ENCODE measurements at places on chromosomes 3 and 15.

DNA sequence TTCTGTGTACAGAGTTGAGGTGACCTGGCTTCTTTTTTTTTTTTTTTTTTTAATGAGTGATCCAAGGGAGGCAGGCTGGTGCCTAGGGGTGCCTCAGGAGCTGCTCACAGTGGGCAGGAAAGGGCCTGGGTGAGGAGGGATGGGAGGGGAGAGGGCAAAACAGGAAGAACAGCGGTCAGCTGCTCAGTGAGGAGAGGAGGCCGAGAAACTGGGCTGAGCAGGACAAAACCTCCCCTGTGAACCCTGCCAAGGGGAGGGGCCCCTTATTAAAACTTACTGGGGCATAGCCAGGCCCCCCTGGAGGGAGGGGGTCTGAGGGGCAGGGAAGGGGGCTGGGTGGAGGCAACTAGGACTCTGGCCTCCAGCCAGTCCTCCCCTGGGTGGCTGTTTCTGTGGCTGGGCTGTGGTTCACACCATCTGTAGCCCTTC lies 3.5 kb downstream of the PLEKHO2 start:
- DNase-seq: peak; percentile 75

DNA sequence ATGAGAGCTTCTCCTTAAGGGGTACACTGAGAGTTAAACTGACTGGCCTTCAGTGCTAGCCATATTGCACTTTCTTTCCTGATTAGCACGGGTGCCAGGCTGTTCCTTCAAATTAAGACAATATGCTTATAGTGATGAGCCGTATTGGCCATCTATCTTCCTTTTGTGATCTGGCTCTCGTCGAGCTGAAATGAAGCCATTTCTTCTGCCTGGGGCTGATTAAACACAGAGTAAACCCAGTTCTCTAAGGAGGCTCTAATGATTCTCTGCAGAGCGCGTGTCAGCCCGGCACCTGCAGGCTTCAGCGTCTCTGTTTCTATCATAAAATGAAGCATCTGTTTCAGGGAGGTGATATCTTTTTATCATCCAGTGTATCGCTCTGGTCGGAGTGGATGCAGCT lies 107.5 kb upstream of the NR2F2 start:
- no peak for DNase-seq

- DNase-seq: no peak
Measured at GRCh38 chr3:151793636-151794035, 20.3 kb upstream of the AADAC start.

- DNase-seq: no peak
Measured at GRCh38 chr3:56761887-56762651, 39.7 kb downstream of the ARHGEF3 start.

GRCh38 chr3:128432971-128433836 lies 33.5 kb downstream of the DNAJB8 start:
- DNase-seq: no peak

- no peak for DNase-seq
Measured at GRCh38 chr3:123126653-123127052, 59.8 kb downstream of the PDIA5 start.

- no peak for DNase-seq
Measured at GRCh38 chr3:146803745-146804144, 198.6 kb upstream of the PLSCR5 start.

DNA sequence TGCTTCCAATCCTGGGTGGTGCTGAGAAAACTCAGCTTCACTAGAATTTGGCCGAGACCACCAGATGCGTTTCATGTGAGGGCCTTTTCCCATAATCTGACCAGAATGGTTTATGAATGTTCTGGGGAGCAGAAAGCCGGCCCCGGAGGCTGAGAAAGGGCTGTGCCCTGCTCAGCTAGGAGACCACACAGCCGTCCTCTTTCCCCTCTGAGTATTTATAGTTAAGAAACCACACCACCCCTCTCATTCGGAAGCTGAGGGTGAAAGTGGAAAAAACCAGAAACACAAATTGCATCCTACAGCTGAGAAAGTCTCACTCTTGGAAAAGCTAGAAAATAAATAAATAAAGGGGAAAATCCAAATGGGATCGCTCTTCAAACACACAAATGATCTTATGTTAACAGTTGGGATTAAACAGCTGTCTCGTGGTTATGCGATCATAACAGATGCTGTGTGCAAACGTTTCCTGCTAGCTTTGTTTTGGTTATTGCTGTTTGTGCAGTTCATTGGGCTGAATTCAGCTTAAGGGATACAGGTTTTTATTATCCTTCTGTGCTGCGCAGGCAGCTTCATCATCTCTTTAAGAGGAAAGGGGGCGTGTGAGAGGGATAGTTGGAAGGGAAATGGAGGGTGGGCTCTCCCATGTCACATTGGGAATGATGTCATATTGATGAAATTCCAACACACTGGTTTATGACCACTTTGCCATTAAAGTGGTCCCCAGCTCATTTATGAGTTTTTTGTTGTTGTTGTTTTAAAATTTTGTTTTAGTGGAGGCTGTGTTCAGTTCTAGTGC lies 1026.2 kb upstream of the NR2F2 start:
- DNase-seq: no peak

DNA sequence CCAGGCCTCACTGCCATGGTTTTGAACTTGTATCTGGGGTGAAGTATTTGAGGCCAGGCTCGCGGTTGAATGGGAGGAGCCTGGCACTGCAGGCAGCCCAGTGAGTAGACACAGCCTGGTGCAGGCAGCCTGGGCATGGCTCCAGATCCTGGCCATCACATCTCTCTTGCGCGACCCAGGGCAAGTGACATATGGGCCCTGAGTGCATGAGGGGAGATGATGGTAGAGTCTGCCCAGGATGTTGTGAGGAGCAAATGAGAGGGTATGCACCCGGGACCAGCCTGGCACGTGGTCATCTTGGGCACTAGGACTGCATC lies 103.5 kb downstream of the TBC1D2B start:
- peak; percentile 82 for DNase-seq

- DNase-seq: peak; percentile 69
Measured at GRCh38 chr15:80480909-80481308, 76.7 kb downstream of the ARNT2 start.

DNA sequence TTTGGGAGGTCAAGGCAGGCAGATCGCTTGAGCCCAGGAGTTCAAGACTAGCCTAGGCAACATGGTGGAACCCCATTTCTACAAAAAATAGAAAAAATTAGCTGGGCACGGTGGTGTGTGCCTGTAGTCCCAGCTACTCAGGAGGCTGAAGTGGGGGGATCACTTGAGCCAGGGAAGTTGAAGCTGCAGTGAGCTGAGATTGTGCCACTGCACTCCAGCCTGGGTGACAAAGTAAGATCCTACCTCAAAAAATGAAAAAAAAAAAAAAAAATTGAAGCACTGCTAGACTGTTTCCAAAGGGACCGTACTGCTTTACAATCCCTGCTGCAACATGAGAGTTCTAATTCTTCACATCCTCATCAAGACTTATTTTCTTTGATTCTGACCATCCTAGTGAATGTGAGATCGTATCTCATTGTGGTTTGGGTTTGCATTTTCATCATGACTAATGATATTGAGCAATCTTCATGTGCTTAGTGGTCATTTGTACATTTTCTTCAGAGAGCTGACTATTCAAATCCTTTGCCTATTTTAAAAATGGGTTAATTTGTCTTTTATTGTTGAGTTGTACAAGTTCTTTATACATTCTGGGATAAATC lies 10.8 kb downstream of the CMTM8 start:
- DNase-seq: no peak

GRCh38 chr15:39100106-39100660 lies 480.7 kb upstream of the THBS1 start:
- no peak for DNase-seq

DNA sequence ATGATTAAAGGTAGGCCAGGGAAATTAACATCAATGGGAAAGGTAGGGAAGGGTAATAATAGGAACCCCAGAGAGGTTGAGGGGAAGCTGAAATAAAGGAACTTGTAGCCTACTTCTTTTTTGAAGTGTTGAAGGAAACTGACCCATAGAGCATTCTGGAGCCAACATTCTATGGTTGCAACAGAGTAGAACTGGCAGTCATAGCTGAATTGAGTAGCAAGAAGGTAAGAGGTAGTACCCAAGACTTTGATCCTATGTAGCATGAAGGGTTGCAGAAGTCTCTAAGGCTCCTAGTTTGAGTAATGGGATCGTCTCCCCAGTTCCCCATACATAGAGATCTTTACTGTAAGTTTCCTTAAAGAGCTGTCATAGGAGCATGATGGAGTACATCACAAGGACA lies 7.4 kb upstream of the ZNF774 start:
- no peak for DNase-seq

DNA sequence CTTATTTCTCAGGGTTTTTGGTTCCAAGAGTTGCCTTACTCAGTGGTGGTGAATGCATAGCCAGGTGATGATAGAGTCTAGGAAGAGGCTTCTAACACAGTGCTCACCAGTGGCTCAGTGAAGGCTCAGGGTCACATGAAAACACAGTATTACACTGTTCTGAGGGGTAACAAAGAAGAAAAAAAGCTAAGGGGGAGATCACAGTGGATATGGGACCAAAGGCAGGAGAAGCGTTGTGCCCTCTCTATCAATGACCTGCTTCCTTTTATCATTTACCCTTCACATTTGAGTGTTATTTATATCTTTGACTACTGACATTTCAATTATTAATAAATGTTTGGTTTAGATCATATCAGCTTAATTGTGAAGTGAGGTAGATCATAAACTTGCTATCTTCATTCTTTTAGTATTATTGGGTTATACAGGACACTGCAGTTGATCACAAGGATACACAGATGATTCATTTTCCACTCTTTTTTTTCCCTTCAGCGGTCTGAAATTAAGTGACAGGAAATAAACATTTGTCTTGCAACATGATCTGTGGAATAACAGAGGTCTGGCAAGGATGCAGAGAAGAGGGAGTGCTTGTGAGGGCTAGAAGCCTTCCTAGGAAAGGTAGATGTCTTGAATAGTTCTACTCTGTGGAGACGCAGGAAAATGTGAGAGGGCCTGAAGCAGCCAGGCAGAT lies 171.7 kb downstream of the C3orf38 start:
- DNase-seq: no peak

GRCh38 chr15:98717371-98717770 lies 69.0 kb downstream of the IGF1R start:
- DNase-seq: no peak

- no peak for DNase-seq
Measured at GRCh38 chr3:78659386-78659987, 1108.3 kb downstream of the ROBO1 start.

- no peak for DNase-seq
Measured at GRCh38 chr15:36845270-36845669, 255.1 kb downstream of the MEIS2 start.

- no peak for DNase-seq
Measured at GRCh38 chr3:133670525-133670995, 8.8 kb upstream of the TOPBP1 start.

- no peak for DNase-seq
Measured at GRCh38 chr3:129520960-129521359, 7.5 kb upstream of the RHO start.

- DNase-seq: no peak
Measured at GRCh38 chr15:71757741-71758530, 52.4 kb upstream of the NR2E3 start.

- no peak for DNase-seq
Measured at GRCh38 chr3:116265320-116265695, 180.0 kb downstream of the LSAMP start.

DNA sequence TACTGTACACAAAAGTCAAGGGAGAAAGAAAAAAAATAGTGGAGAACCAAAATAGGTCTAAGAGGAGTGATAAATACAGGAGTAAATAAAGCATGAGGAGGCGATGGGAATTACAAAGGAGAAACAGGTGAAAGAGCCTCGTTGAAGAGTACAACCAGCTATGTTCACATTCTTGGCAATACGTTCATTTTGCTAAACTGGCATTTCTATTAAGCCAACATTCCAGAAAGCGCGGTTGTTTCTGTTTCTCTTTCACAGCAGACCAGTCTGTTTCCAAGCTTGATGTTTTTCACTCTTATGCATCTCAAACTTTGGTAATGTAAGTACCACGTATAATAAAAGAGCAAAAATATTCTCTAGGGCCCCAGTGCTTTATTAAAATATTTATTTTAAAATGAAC lies 74.5 kb downstream of the NSUN3 start:
- DNase-seq: no peak

DNA sequence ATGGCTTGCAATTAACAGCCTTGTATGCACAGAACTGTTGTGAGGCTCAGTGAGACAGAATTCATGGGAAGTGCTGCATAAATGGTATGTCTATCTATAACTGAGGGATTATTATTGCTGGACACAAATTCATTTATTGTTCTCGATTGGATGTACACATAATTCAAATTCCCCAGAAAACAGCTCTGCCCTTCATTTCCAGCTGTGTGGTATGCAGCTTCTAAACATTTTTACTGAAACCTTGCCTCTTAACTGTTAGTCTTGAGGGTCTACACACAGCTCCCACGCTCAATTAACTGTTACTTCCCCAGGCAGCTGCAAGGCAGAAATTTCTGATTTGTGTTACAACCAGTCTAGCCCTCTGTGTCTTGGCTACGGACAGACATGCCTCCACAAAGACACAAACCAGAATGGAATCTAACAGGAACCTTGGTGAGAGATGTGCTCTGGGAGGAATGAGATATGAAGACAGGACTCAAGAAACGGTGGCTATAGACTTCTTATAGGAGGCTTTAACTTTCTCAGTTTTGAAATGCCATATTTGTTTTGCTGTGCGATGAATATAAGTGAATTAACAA lies 139.7 kb upstream of the TBL1XR1 start:
- no peak for DNase-seq

GRCh38 chr15:24954783-24955530 lies at the start of the genes SNRPN and SNURF:
Gene SNRPN, plus strand, starts transcription at chr15:24954987. Its CDS starts 19,467 bp downstream, at chr15:24974454.
Gene SNURF, plus strand, starts transcription at chr15:24954987. Its CDS starts 62 bp downstream, at chr15:24955049.
- DNase-seq: peak; percentile 87

- no peak for DNase-seq
Measured at GRCh38 chr3:46202535-46202934, 5.6 kb downstream of the CCR1 start.

DNA sequence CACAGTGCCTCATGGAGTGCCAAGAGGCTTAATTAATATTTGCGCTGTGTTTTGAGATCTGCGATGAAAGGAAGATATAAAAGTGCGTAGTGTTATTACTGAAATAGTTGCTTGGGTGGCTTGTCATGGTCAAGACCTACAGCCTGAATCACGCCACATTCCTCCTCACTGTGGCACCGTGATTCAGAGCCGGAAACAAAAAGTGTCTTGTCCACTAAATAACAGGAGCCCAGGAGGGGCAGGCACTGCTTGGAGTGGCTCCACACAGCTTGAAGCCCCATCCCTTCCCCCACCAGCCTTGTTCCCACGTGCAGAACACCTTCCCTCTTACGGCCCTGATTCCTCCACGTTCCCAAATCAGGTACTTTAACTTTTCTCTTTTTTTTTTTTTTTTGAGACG lies 1.2 kb upstream of the LRRC15 start:
- DNase-seq: no peak

DNA sequence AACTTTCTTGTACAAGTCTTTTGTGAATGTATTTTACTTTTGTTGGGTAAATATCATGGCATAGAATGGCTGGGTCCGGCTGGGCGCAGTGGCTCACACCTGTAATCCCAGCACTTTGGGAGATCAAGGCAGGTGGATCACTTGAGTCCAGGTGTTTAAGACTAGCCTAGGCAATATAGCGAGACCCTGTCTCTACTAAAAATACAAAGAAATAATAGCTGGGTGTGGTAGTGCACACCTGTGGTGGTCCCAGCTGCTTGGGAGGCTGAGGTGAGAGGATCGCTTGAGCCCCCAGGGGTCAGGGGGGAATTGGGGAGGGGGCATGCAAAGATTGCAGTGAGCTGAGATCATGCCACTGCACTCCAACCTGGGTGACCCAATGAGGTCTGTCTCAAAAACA lies 52.9 kb downstream of the ANP32A start:
- DNase-seq: no peak

Data from Right ventricle myocardium superior (tissue), 1 donor.